ENCODE measurements at places on chromosomes 2 and 18.

- no peak for DNase-seq
These were observed 108.3 kb upstream of the SLC14A2 start for GRCh38 chr18:45506951-45507350.

GRCh38 chr2:117323331-117323730, 491.2 kb upstream of the DDX18 start:
- no peak for DNase-seq

- DNase-seq, result no peak
These were observed 84.5 kb downstream of the FAM228A start for GRCh38 chr2:24259316-24259715.

- peak; percentile 72 for DNase-seq
These were observed 624 bp downstream of the ZNF516 start for GRCh38 chr18:76494231-76495005.

DNA sequence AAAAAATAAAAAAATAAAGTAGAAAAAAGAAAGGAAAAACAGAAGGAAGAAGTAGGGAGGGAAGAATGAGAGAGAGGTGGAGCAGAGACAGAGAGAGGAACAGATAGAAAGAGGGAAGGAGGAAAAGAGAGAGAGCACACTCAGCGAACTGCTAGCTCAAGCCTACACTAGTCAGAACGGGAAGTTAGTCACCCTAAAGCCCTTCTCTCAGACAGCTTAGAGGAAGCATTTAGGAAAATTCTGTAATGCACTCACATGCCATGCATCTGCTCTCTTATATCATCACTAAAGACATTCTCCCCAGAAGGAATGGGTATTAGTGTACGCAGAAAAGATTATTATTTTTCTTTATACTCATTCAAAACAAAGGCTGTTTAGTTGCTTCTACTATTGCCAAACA, 68.1 kb upstream of the SULT1C3 start:
- no peak for DNase-seq

GRCh38 chr2:176105730-176106580, 1.1 kb upstream of the HOXD11 start:
- no peak for DNase-seq

DNA sequence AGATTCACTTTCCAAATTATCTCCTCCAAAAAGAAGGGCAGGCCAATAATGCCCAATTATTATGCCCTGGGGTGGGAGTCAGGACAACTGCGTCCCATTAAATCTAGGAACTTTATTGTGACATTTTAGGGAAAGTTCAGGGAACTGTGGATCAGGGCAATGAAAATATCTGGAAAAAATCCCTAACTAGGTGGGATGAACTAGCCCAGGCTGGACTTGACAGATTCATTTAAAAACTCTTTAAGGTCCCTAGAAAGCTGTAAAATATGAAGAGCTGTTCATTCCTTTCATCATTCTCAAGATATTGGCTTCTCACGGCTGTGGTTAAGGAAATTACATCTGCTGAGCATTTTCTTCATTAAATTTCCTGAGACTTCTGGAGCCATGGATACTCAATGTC, 8.2 kb downstream of the CREG2 start:
- no peak for DNase-seq

DNA sequence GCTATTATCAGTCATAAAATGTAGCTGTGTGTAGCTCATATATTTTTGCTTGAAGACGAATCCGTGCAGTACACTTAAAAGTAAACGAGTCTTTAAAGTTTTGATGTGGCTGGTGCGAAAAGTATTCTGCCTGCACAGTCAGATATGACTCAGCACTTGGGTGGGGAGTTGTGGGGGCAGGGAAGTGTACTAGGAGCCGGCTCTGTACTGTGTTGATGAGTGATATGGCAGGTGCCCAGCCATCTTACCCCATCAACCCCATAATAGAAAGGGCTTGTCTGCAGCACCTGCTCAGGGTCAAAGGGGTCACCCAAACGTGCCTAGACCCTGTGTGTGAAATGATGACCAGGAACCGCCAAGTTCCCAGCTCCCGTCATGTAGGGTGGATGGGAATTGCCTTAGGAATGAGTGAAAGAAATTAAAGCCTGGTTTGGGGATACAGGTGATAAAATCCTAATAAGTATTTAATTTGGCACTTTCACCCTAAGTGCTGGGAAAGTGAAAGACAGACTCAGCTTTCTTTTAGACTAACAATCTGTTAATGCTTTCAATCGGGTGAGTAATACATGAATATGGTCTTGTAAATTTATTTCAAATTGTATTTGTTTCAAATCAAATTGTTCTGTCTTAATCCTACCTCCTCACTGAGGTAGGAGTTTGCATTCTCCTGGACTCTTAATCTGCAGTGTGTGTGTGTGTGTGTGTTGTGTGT, 48.0 kb downstream of the BCL2L11 start:
- peak; percentile 76 for DNase-seq

DNA sequence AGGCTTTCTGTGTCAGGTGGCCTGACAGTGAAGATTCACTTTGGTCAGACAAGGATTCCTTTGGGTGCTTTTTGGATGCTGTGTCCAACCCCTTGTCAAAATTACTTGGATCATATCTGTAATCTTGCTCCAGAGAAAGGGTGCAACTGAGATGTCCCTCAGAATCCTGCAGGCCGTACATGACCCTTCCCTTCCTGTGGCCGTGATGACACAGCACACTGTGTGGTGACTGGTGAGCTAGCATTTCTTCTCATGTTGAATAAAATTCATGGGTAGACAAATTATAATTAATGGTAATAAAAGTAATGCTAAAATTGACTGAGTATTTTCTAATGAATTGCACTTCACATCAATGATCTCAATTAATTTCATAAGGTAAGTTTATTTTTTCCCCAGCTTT, 356.2 kb downstream of the LPIN1 start:
- no peak for DNase-seq

- peak; percentile 83 for DNase-seq
These were observed 86.1 kb downstream of the MSH2 start for GRCh38 chr2:47488870-47489584.

GRCh38 chr18:35731701-35732100, 150.2 kb downstream of the GALNT1 start:
- no peak for DNase-seq

GRCh38 chr2:70808983-70809958, 11.1 kb downstream of the CLEC4F start:
- DNase-seq, result no peak

DNA sequence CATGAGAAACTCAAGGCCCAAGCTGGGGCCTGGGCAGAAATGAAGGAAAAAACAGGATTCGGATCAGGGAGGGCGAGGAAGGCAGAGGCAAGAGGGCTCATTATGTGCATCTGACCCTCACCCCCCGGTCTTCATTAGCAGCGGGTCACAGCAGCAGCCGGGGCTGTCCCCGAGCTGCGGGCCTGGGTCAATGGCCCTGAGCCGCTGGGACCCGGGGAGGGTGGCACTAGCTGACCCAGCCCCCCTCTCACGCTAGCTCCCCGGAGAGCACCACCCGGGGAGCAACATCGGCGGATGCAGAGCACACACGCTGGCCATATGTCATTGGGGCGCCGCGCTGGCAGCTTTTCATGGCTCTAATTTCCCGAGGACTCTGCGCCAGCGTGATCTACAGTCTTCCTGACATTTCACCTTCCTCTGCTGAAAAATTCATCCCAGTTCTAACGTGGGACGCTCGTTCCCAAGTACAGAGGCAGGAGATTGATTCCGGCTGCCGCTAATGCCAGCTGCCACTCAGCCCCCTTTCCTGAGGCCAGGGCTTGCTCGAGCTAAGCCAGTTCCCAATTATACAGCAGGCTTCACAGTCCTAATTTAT, 63.7 kb downstream of the EIPR1 start:
- DNase-seq, result no peak

GRCh38 chr2:54574860-54575247, 118.7 kb downstream of the SPTBN1 start:
- DNase-seq, result no peak

- DNase-seq, result peak; percentile 74
These were observed 52.6 kb upstream of the RAB27B start for GRCh38 chr18:54775686-54776085.

GRCh38 chr2:151097128-151097527, 164.5 kb downstream of the RBM43 start:
- peak; percentile 83 for DNase-seq

- DNase-seq, result no peak
These were observed 4.4 kb downstream of the KLHL41 start for GRCh38 chr2:169513926-169514325.

GRCh38 chr18:56358608-56359280, 279.6 kb downstream of the TXNL1 start:
- DNase-seq, result no peak

DNA sequence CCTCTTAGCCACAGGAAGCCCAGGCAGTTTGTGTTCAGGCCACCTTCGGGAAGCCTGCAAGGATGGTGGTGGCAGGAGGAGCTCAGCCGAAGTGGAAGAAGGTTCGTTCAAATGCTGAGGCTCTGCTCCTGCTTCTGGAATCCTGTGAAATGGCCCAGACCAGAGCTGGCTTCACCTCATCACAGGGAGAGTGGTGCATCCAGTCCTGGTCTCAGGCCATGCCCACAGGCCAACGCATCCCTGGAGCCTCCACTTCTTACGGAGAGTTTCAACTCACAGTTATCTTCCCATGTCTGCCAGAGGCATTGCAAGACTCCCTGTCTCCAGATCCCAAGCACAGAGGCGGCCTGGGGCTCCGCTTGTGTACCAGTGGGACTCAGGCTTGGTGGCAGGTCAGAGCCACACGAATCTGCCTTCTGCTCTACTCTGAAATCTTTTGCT, 82.3 kb downstream of the NDUFA10 start:
- no peak for DNase-seq

- no peak for DNase-seq
These were observed 218.0 kb upstream of the COPS8 start for GRCh38 chr2:236867441-236868260.

GRCh38 chr18:31649978-31650719, 34.2 kb downstream of the B4GALT6 start:
- DNase-seq, result no peak

DNA sequence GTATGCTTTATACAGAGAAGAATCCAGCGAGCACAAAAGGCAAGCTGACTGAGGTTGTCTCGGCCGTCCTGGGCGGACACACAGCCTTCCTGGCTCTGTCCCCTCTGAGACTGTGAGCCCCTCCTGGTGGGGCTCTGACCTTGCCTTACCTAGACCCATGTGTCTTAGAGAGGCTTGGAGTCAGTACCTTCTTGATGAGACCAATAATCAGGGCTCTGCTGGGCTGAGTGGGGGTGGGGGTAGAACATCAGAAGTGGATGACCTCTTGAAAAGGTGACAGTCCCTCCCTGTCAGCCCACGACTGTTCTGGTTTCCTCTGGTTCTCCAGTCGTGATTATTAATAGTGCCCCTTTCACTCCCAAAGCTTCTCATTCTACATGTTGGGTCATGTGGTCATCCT, 31.2 kb downstream of the TWIST2 start:
- no peak for DNase-seq

- no peak for DNase-seq
These were observed 1014.3 kb downstream of the CBLN2 start for GRCh38 chr18:71529703-71530303.

- DNase-seq, result peak; percentile 97
These were observed 12.0 kb upstream of the E2F6 start for GRCh38 chr2:11477994-11478393.

GRCh38 chr2:31193806-31194205, 23.5 kb downstream of the CAPN14 start:
- no peak for DNase-seq

GRCh38 chr2:49332415-49332814, 178.1 kb upstream of the FSHR start:
- DNase-seq, result peak; percentile 23

DNA sequence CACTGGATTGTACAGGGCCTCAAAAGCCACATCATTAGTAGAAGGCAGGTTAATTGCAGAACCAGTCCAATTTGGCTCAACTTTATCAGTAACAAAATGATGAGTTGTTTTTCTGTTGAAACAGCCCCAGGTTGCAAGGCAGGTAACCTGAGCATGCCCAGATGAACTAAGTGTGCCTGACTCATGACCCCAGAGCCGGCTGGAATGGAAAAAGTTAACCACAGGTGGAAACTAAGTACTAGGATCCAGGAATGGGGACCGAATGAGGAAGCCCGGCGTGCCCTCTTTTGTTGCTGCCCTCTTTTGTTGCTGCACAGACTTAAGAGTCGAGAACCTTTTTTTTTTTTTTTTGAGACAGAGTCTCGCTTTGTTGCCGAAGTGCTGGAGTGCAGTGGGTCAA, 79.5 kb upstream of the YWHAQ start:
- DNase-seq, result no peak

- DNase-seq, result peak; percentile 44
These were observed 21.8 kb downstream of the TNFAIP6 start for GRCh38 chr2:151379169-151379568.

GRCh38 chr2:234102112-234102511, 51.6 kb downstream of the SPP2 start:
- DNase-seq, result no peak

- DNase-seq, result no peak
These were observed 96.6 kb downstream of the PLB1 start for GRCh38 chr2:28592481-28592880.

DNA sequence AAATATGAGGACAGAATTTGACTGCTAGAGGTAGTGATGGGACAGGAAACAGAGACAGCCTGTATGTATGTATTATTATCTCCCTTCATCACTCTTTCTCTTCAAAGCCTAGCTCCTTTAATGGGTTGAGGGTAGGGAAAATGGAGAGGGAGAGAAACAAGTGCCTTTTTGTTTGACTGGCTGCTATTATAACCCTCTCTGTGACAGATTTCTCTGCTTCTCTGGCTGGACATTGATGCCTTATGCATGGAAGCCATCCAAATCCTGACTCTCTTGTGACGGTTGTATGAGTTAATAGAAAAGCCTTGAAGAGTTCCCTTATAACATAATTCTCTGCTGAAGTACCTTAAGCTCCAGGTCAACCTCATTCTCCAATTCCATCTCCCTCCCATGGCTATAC, 118.5 kb upstream of the COL5A2 start:
- no peak for DNase-seq

GRCh38 chr2:56244506-56244905, 60.7 kb downstream of the CCDC85A start:
- no peak for DNase-seq

DNA sequence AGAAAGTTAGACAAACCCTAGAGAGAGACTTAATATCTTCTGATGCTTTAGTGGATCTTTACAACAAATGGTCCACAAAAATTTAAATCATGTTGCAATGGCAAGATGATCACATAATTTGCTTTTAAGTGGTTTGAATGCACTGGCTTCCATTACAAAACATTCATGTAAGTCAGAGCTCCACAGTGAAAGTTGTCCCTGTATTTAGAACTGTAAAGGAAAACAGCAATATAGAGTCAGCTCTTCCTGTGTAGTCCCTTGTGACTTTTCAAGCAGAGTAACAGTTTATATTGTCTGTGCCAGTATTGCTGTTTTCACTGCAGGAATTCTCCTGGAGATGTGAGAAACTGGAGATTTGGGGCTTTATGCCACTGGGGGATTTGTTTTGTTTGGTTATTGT, 77.7 kb downstream of the MEIS1 start:
- DNase-seq, result peak; percentile 3

GRCh38 chr2:4024605-4025004, 321.2 kb downstream of the DCDC2C start:
- no peak for DNase-seq
